ENCODE measurements at places on chromosomes 3 and 15. TPM values are rescaled to one million over a fixed set of nuclear protein-coding genes. Genes with fewer than 3 reads are reported as not detected.
A peak's percentile ranks its signal among the peaks of the same experiment; 100 is the strongest.

MNS1 gene
- 1.2 TPM for total RNA-seq

- peaks cover 53% of the 10 kb centered on the region for H3K4me1 ChIP-seq
- H3K27me3 ChIP-seq: peaks cover 67% of the 10 kb centered on the region
- H3K27ac ChIP-seq: no peak overlapping the region
- peak overlapping the region; percentile 95 for H3K4me3 ChIP-seq
- DNase-seq: no peak
These were observed 956 bp downstream of the ZIC1 start for GRCh38 chr3:147410116-147410525.

HCLS1 gene
- total RNA-seq: 0.89 TPM

DNA sequence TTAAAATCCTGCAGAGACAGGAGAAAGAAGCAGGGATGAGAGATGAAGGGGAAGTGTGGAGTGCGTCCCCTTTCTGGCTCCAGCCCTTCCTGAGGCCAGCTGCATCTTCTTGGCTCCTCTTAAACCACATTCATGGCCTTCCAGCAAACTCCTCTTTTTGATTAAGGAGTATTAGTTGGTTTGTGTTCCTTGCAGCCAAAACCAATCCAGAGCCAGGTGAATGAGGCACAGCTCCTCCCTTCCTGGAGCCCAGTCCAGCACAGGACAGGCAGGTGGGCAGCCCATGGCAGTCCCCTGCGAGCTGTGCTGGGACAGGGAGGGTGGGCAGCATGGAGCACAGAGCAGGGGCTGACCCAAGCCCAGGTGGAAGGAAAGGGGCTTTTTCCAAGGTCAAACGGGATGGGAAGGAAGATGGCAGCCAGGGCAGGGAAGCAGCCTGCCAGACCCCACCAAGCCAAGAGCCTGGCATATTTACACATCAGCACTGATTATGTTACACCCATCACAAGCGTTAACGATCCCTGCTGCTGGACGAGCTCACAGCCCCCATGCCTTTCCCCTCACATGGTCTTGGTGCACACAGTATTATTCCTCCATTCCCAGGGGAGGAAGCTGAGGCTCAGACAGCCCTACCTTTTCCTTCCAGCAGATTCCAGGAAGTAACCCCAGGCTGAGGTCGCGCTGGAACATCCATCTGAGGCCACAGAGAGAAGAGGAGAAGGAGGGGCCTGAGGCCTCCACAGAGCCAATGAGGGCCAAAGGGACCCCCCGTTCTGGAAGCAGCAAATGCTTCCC, 175.6 kb downstream of the SMAD6 start:
- peaks cover 4% of the 10 kb centered on the region for H3K36me3 ChIP-seq
- H3K27me3 ChIP-seq: peaks cover 7% of the 10 kb centered on the region
- DNase-seq: no peak
- no peak overlapping the region for H3K4me3 ChIP-seq

DNA sequence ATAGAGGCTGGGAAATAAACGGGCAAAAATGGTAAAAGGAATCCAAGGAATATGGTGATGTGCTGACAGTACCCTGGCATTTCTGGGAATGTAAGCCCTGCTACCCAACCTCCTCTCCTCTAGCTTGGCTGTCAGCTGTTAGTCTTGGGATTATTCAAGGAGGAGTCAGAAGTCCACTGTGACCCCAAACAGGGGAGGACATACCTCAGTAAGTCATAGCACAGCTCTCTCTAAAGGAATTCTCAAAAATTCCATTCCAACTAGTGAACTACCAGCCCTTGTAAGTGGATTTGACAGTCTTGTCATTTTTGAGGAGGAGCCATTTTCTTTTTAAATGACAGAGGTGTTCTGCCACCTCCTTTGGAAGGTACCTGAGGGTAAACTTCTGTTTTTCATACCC, 207.5 kb downstream of the PDCD6IP start:
- no peaks in the 10 kb centered on the region for H3K27me3 ChIP-seq
- no peaks in the 10 kb centered on the region for H3K36me3 ChIP-seq
- H3K27ac ChIP-seq: 0 out of 2 replicates have a peak overlapping the region, but pooled peaks have one; percentile 17
- no peak overlapping the region for H3K4me3 ChIP-seq
- peaks cover 87% of the 10 kb centered on the region for H3K4me1 ChIP-seq

DNA sequence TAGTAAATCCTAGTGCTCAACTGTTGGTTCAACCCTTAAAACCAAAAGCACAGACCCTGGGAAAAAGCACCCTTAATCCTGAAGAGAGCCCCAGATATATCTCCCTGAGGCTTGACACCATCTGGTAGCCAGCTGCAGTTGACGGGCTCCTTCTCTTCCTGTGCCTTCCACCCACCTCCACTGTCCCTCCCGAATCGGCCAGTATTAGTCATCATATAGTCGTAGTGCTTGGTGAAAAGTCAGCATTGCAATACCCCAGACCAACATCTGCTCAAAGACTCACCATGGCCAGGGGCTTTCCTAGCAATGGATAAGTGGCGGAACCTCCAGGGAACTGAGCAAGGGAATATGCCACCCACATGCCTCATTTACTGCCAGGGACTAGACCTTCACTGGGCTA, 125.6 kb upstream of the CRBN start:
- no peak overlapping the region for H3K4me3 ChIP-seq
- H3K36me3 ChIP-seq: no peaks in the 10 kb centered on the region
- H3K27ac ChIP-seq: no peak overlapping the region
- DNase-seq: no peak
- H3K27me3 ChIP-seq: no peaks in the 10 kb centered on the region

Measured in HFFc6 (cell line).